ENCODE measurements at places on chromosomes 7 and 10. TPM values are rescaled to one million over a fixed set of nuclear protein-coding genes. Genes with fewer than 3 reads are reported as not detected.

DNA sequence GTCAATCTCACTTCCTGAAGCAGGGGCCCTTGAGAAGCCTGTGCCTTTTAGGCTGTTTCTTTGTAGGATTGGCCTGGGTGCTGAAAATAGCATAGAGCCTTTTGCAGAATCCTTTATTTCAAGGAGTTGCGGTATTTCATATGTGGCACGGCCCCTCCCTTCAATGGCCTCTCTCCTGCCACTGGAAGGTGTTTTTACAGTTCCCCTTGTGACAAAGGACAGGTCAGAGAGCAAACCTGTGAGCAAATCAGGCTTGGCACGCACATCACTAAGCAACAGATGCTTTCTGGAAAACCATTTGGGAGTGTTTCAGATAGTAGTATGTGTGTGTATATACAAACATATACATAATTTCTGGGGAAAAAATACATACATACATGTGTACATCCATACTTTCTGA is 388.6 kb upstream of the C7orf33 start:
- no peak for DNase-seq

FRA10AC1 gene
- 17.8 TPM for total RNA-seq

DNA sequence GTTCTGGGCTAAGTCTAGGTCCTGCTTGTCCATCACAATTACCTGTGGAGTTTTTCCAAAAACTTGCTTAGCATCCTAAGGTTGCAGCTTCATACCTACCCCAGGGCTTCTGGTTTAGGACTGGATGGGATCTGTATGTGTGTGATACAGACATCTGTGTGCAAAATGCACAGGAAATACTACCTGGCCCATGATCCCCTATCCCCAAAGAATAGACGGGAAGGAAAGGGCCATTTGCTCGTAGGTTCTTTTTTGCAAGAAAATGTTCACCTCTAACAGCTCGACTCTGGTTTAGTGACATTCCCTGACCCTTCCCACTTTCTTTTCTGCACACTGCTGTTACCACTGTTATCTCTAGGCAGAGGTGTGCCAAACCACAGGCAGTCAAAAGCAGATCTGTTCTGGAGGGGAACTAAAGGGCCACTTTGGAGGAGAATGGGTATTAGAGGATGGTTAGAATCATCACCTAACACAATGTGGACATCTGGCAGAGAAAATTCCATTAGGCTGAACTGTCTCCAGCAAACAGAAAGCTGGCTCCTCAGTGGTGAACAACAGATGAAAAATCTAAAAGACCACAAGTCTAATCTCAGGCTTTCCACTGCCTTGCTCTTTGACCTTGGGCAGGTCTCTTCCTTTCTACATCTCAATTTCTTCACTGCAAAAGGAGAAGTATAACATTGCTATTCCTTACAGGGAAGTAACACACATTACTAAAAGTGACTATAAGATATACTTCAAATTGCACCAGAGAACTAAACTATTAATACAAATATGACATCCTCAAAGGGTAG is 107.4 kb downstream of the UBE2H start:
- DNase-seq, result no peak

GRCh38 chr7:128121711-128122530 is 90.7 kb upstream of the LRRC4 start:
- no peak for DNase-seq

- DNase-seq, result no peak
Observed at GRCh38 chr10:131843881-131844284, 56.9 kb upstream of the PPP2R2D start.

GRCh38 chr7:4725014-4725849 is 43.1 kb downstream of the FOXK1 start:
- peak; percentile 88 for DNase-seq

GRCh38 chr10:1037098-1037497 is 11.4 kb upstream of the IDI2 start:
- DNase-seq, result no peak

CHN2 gene
- 2.1 TPM for total RNA-seq

Data from natural killer cell treated with Interleukin-12 subunit alpha and Interleukin-12 subunit beta and Interleukin-15 and Interleukin-18, amount 100 ng/mL, for 72 hours (primary cell).